ENCODE measurements at places on chromosomes 6 and 20.

- no peak for DNase-seq
Observed at GRCh38 chr6:166861961-166862286, 94.4 kb downstream of the RNASET2 start.

DNA sequence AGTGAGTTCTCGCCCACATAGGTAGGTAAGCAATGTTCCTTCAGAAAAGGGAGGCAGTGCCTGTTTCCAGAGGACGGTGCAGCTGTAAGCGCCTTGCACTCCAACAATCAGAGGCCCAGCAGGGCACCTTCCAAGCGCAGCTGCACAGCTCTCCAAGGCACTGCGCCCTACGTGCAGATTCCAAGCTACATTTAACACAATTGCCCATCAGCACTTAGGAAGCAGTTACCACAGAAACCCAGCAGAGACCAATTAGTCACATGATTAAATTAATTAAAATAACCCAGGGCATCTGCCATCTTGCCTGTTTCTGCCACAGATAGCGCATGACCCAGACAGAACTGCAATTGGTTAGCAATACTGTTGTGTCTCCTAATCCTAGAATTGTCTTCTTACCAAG, 65.5 kb downstream of the SOBP start:
- DNase-seq = no peak

GRCh38 chr20:19275038-19275629, 62.7 kb downstream of the SLC24A3 start:
- no peak for DNase-seq

DNA sequence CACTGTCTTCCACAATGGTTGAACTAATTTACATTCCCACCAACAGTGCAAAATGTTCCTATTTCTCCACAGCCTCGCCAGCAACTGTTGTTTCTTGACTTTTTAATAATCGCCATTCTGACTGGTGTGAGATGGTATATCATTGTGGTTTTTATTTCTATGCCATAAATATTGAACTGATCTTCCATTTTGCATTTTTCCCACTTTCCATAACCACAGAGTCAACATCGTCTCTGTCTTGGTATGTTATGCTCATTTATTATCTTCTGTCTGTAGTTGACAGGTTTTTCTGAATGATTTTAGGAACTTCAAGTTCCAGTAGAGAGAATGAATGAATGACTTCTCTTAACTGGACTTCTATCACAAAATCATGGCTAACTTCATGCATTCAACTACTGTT, 259.8 kb downstream of the UST start:
- DNase-seq = no peak

DNA sequence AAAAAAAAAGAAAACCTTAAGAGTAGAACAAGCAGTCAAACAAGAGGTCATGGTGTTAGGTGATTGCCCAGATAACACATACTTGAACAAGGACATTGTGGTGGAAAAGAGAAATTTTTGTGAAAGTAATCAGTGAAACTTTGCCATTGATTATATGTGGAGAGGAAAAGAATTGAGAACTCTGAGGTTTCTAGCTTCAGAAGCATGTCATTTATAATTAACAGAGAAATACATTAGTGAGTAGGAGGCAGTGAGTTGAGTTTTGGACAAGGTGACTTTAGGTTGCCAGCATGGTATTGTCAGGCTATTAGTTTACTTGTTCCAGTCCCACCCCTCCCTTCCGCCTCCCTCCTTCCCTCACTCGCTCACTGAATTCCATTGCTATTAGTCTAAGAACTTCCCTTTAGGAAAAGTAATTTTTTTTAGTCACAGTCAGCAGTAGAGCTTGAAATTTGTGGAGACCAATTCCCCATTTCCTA, 17.2 kb downstream of the TAB2 start:
- no peak for DNase-seq

DNA sequence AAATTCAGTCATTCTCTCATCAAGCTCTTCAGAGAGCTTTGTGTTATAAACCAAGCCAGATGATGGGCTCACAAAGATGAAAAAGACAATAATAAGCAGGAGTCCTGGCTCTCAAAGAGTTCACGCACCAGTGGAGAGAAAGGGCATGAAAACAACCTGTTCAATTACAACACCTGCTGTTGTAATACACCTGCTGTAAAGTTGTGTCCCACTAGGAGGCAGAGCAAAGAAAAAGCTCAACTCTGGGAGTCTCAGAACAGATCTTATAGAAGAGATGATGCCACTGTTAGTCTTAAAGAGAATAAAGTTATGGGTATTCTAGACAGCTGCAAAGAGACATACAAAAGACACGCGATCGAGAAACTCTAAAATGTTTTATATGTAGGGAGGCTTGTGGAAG, 100.6 kb downstream of the DCDC2 start:
- DNase-seq = no peak

DNA sequence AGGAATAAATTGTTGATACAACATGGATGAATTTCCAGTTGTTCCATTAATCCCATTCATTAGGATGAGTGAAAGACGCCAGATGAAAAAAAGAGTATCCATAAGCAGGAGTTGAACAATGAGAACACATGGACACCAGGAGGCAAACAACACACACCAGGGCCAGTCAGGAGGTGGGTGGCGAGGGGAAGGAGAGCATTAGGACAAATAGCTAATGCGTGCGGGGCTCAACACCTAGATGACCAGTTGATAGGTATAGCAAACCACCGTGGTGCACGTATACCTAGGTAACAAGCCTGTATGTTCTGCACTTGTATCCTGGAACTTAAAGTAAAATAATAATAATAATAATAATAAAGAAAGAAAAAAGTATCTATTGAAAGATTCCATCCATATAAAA, 11.1 kb downstream of the PCED1A start:
- no peak for DNase-seq

GRCh38 chr6:125421836-125422235, 120.1 kb upstream of the HDDC2 start:
- no peak for DNase-seq

GRCh38 chr20:53126185-53126584, 154.0 kb downstream of the TSHZ2 start:
- DNase-seq = no peak

DNA sequence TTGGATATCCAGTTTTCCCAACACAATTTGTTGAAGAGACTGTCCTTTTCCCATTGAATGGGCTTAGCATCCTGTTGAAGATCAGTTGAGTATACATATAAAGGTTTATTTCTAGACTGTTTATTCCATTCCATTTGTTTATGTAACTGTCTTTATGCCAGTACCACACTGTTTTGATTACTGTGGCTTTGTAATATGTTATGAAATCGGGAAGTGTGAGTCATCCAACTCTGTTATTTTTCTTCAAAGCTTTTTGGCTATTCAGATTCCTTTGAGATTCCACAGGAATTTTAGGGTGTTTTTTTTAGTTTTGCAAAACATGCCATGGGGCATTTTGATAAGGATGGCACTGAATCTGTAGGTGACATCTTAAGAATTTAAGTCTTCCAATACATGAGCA, 188.3 kb downstream of the BMP7 start:
- DNase-seq = no peak

DNA sequence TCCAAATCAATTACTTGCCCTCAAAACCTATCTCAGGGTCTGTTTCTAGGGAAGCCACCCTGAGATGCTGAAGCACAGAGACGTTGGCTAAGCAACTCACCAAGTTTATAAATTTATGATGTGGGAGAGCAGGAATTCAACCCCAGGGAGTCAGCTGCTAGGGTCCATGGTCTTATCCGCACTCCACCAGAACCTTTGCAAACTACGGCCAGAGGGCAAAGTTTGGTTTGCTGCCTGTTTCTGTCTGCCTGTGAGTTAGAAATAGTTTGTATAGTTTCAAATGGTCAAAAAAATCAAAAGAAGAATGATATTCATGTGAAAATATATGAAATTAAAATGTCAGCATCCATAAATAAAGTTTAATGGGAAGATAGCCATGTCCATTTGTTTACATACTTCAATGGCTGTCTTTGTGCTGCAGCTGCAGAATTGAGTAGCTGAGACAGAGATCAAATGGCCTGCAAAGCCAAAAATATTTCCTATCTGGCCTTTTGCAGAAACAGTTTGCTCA, 83.7 kb upstream of the ZFP64 start:
- DNase-seq = no peak

- no peak for DNase-seq
Observed at GRCh38 chr6:170122651-170123050, 168.2 kb downstream of the DLL1 start.

- no peak for DNase-seq
Observed at GRCh38 chr6:133114973-133115372, 126.2 kb upstream of the EYA4 start.

DNA sequence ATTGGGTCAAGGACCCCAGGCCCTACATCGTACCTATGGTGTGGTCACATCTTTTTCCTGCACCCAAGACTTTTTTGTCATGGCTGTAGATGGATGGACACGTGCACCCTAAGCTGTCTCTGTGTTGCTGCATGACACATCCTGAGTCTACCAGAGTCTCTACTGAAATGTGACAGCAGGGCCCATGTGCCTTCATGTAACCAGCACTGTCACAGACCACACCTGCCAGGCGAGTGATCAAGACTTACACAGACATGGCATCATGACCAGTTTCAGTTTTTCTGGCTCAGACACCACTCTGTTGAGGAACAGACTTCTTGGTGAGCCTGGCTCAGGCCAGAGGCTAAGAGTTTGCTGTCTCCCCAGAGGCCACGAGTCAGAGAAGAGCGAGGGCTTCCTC, 7.6 kb downstream of the PRND start:
- peak; percentile 14 for DNase-seq

GRCh38 chr6:8278562-8278961, 156.8 kb downstream of the SLC35B3 start:
- DNase-seq = no peak

DNA sequence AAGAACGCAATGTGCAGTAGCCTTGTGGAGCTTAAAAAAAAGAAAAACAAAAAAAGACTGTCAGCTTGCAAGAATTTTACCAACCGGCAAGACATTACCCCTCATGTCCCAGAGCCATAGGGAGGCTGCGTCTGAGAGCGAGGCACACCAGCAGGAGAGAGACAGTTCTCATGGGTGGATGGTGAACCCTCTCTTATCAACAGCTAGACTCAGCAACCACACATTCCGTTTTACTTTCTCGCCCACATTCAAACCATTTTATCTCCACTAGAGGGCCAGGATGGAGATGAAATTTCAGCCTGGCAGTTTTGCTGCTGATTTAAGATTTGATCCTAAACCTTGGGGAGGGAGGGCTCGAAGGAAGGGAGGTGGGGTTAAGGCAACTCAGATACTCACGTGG, 247.0 kb downstream of the ATXN1 start:
- DNase-seq = peak; percentile 15

DNA sequence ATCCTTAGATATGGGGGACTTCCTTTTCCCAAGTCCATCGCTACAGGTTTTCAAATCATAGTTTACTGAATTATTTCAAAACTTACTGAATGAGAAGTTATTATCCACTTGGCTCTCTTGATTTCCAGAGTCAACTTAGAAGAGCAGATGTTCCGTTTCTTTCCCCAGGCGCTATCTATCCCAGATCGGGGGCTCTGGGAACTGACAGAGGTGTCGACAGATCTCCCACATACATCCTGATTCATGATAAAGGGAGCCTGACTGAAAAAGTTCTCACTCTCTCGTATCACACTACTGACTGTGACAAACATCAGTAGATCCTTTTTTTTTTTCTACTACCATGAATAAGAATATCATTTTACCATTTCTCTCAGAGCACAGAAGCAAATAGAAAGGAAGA, 654.8 kb downstream of the RNF144B start:
- no peak for DNase-seq

GRCh38 chr6:167115054-167115453, 7.8 kb upstream of the CCR6 start:
- DNase-seq = no peak

DNA sequence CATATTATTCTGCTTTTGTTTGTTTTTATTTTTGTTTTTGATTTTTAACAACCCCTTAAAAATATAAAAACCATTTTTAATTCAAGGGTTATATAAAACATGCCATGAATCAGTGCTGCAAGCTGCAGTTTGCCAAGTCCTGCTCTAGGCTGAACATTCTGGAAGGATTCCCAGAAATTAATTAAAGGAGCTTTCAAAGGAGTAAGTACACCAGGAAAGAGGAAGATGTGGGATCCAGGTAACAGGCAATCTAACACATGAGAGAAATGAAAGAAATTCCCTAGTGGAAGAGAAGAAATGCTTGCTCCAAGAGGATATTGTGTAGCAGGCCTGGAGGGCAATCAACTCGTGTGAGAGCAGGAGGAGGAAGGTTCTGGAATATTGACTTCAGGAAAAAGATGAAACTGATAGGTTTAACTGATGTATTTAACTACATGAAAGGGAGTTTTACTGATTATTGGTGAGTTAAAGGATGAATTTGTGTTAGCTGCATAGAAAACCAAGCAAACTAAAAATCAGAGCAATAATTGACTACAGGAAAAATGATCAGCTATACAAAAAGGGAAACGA, 146.0 kb upstream of the PHACTR1 start:
- DNase-seq = no peak

DNA sequence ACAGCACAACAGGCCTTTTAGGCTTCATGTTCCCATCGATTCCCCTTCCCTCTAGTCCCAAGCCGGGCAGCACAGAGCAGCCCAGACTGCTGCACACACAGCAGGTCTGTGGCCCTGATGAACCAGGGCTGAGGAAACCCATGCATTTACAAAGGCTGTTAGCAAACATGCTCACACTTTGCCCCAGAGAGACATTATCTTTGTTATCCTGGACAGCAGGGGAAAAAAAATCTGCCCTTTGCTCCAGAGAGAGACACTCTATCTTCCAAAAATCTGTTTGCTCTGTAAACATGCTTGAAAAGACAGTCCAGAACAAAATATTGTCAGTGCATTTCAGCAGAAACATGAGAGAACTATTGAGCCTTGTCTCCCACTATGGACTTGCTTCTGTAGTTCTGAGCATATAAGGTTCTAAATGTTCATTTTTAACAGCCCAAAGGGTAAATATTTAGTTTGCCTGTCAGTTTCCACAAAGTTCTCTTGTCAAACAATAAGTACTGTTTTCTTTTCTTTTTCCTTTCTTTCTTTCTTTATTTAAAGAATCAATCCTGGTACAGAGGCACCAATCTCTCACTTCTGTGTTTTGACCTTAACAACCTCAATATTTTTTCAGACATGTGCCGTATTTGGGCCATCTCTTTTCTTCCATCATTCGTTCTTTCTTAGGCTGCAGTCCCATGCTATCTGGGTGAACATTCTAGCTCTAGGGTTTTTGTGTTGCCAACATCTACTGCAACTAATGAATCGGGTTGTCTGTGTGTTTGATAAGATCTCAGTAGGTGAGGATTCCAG, 468.0 kb downstream of the EPM2A start:
- no peak for DNase-seq

- no peak for DNase-seq
Observed at GRCh38 chr20:40966103-40966502, 62.5 kb upstream of the TOP1 start.

DNA sequence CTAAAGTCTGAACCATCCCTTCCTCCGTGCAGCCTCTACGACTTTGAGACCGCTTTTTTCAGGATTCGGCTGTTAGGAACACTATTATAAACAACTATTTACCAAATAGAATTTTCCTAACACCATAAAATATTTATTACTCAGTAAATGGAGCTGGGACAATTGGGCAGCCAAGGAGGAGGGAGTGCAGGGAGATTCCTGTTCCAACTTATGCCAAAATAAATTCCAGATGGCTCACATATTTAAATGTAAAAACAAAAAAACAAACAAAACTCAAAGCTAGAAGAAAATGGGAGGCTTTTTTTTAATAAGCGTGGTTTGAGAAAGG, 48.1 kb downstream of the TCP11 start:
- no peak for DNase-seq

All from activated T-cell treated with anti-CD3 and anti-CD28 coated beads for 48 hours (primary cell).